ENCODE measurements at places on chromosomes 2 and 18.

- no peak for DNase-seq
Measured at GRCh38 chr2:128345436-128346165, 26.9 kb upstream of the HS6ST1 start.

DNA sequence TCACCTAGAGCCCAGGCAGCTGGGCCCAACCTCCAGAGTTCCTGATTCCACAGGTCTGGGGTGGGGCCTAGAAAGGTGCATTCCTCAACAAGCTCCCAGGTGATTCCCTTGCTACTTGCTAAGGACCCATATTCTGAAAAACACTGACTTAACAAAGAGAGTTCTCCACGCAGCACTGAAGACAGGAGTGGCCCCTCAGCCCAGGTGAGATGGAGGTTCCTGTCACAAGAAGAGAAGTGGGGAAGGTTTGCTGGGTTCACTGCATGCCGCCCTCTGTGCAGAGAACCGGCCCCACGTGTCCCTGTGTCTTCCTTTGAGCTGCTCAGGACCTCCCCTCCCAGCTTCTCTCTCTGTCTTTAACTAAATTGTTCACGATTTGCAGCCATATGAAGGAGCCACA, 201.4 kb upstream of the DDX18 start:
- no peak for DNase-seq

GRCh38 chr2:230757476-230757875, 44.8 kb downstream of the CAB39 start:
- DNase-seq, result peak; percentile 90

DNA sequence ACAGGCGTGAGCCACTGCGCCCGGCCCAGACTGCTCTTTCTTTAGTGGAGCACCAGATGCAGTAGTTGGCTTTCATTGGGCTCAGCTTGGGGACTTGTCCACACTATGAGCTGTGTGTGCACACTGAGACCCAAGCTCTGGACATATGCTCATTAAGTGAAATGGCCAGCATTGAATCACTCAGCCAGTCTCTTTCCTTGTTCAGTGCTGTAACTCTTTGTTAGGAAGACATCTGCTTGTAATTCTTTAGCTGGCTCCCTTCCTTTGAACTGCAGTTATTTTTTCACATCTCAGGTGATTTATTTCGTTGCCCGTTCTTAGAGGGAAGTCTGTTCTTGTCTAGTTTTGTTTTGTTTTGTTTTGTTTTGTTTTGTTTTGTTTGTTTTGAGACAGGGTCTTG, 70.5 kb downstream of the CAB39 start:
- DNase-seq, result no peak

GRCh38 chr2:86001326-86001725, 104.4 kb downstream of the POLR1A start:
- DNase-seq, result no peak

- DNase-seq, result no peak
Measured at GRCh38 chr2:70870790-70871189, 35.2 kb upstream of the CD207 start.

DNA sequence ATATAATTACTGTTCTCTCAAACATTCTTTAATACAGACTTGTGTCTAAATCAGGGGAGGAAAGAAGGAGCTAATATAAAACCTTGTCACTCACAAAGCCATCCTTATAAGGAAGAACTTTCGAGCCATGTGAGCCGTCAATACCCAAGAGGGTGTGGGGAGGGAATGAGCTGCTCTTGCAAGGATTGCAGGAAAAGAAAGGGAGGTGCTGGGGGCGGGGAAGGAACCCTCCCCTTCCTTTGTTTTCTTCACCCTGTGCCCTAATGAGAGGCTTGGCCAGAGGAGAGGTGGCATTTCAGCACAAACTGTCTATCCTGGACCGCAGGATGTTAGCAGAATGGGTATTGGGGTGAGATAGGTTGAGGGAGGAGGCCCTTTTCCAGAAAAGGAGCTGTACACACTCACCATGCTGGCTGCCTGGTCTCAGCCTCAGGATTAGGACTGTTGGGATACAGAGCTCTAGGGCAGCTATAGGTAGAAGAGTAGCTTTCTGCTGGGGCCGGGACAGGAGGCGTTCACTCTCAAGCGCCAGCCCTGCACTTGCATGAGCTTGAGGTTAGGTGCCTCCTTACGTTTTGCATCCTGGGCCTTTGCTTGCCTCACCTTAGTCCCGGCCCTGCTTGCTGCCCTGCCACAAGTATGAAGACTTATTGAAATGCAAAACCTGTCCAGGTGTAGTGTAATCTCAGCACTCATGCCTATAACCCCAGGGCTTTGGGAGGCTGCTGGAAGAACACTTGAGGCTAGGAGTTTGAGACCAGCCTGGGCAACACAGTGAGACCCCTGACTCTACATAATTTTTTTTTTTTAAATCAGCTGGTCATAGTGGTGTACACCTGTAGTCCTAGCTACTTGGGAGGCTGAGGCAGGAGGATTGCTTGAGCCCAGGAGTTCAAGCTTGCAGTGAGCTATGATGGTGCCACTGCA, 190.5 kb downstream of the LOXHD1 start:
- peak; percentile 46 for DNase-seq

DNA sequence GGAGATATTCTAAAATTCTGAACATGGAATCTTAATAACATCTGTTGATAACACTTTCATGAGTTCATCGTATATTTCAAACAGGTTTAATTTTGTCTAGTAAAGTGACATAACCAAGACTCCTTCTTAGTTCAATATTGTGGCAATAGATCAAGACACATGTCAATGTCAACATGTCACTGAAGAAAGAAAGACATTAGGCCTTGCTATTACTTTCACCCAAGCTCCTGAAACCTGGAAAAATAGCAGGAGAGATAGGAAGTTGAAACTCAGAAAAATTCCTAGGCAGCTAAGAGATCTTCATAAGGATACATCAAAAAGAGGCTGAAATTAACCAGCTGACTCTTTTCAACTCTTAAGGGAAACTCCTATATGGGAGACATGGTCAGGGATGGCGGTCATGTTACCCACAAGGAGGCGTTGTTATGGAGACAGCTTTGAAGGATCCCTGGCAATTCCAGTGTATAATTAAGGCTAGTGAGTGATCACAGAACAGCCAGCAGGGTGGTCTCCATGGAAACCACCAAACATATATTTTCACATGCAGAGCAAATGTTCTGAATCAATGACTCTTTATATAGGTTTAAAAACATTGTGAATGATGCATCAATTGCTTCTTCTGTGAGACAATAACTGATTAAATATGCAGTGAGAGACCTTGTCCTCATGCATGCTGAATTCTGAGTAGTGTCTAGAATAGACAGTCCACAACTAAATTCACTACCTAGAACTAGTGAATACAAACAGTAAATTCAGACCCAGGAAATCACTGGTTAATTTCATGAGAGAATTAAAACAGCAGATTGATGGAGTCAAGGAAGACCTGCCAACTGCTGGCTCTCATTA, 115.3 kb upstream of the RIOK3 start:
- peak; percentile 68 for DNase-seq

- peak; percentile 71 for DNase-seq
Measured at GRCh38 chr2:33395655-33396249, 80.7 kb upstream of the RASGRP3 start.

GRCh38 chr2:121279476-121280220, 5.4 kb downstream of the TFCP2L1 start:
- no peak for DNase-seq

DNA sequence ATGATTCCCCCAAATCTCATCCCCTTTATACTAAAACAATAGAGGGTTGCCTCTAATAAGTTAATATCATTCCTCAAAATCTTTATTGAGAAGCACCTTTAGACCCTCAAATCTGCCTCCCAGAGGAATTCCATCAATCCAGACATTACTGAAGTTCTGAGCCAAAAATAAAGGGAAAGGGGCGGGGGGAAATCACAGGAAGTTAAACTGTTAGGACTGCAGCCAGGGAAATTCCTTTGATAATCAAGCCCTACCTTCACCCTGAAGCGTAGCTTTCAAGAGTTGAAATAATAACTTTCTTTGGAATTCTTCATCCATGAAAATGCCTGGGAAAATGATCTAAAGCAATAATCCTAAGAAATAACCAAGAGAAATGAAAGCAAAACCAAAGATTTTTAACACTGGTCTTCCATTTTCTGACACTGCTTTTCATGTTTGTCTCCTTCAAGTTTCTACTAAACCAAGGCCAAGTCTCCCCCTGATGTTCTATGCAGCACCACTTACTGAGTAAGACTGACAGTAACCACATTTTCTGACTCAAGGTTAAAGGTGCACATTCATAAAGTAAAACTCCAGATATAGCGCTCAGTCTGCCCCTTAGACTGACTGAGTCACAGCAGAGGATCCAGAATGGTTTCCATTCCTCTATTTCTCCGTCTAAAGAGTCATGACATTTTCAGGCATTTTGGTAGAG, 78.2 kb downstream of the TCF4 start:
- DNase-seq, result peak; percentile 85

- DNase-seq, result no peak
Measured at GRCh38 chr18:9418047-9418690, 57.1 kb upstream of the RALBP1 start.

DNA sequence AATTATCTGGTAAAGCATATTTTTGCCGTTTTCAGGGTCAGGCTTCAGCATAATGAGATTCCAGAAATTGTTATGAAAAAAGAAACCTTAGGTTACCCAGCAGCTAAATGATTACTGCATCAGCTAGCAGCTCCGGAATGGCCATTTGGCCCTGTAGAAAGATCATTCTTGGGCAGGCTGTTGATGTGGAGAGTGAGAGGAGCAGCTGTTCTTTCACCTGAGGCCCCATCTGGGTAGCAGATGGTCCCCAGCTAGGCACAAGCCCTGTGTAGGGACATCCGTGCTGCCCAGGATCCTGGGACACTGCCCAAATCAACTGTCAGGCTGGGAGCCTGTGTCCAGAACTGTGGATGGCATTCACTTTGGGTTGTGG, 61.8 kb downstream of the NEDD4L start:
- DNase-seq, result no peak

GRCh38 chr2:84126084-84126483, 333.0 kb downstream of the SUCLG1 start:
- no peak for DNase-seq

DNA sequence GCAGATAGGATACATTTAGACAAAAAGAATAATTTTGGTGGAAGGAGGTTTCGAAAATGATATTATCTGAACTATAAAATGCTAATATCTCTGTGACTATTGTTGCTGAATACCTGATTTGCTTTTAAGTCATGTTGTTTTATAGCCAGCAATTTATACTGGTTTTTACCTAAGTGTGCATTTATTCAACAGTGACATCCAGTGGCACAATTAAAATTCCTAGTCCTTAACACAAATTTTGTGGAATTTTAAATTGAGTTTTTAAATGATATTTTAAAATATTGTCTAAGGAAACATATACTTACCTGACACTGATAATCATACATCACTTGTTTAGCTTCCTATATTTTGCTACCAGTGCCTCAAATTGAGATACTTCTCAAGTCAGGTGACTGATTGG, 144.8 kb downstream of the ARHGAP28 start:
- no peak for DNase-seq

DNA sequence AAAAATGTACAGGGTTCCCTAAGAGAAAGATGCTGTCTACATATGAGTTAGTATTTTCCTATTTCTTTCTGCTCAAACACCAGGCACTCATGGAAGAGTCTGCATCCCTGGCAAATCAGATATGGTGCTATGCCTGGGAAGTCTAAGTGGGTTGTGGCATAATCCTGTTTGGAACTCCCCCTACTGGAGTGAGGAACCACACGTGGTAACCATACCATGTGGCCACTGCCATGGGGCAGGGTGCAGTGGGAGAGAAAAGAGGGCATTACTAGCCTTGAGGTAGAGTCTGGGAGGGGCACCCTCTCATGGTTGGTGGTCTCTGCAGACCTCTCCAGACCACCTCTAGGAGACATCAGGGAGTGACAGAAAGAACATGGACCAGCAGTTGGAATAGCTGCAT, 257.9 kb upstream of the ATP5MC3 start:
- DNase-seq, result no peak

- peak; percentile 19 for DNase-seq
Measured at GRCh38 chr2:164964700-164965099, 9.4 kb upstream of the SLC38A11 start.

DNA sequence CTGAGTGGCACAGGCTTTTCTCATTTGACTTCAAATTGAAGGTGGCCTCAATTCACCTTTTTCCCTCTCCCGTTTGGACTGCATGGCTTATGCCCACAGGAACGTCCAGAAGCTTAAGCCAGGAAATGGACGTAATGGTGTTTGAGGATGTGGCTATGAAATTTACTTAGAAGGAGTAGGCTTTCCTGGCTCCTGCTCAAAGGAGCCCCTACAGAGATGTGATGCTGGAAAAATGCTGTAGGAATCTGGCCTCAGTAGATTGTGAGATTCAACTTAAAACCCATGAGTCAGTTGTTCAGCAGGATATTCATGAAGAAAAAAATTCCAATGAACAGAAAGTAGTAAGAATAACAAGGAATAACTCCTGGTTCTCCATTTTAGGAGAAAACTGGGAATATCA, 129.0 kb downstream of the ICOS start:
- DNase-seq, result peak; percentile 50

DNA sequence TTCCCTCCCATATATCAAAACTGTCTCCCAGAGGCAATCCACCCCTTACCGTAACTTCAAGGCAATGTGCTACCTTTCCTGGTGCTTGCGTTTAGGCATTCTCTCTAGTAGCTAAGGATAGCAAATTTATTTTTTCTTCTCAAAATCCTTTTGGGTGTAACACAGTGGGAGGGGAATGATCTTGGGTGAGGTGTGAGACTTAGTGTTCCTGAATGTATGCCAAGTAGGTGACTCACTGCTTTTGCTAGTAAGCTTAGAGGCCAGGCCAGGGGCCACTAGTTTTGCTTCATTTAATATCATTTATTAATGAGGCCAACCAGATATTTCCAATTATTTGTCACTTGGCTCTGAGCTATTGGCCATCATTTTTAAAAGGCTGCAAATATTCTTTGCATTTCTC, 135.5 kb downstream of the NAPG start:
- peak; percentile 49 for DNase-seq

DNA sequence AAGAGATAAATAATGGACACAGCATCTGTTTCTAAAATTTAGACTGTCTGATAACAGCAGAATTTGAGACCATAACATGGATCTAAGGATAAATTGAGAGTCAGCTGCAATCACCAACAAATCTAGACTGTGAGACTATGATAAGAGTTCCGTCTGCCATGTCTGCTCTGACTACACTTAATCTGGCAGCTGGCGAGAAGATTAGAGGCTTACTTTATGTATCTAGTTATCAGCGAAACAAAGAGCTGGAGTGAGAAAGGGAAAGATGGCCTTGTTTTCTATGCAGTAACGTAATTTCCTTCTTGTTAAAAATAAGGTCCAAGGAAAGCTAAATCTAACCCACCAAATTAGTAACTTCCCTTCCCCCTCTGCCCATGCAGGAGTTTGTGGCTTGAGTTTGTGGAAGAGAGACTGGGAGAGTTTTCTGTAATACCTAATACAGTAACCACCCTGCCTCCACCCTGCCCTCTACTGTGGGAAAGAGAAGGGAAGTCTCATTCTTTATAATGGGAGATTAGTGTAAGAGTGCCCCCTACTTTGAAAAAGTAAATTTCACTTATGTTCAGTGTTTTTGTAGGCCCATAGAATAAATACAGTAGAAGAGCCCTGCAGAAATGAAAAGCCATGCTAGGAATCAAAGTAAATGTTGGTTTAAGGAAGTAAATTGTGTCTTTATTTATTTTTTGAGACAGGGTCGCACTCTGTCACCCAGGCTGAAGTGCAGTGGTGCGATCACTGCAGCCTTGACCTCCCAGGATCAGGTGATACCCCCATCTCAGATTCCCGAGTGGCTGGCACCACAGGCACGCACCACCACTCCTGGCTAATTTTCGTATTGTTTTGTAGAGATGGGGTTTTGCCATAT, 27.5 kb downstream of the EML4 start:
- peak; percentile 66 for DNase-seq

- DNase-seq, result no peak
Measured at GRCh38 chr18:75207310-75208154, 1.4 kb downstream of the PTGR3 start.

- no peak for DNase-seq
Measured at GRCh38 chr2:28642796-28643195, 108.8 kb upstream of the PPP1CB start.

GRCh38 chr18:53605198-53605597, 619.3 kb downstream of the MBD2 start:
- DNase-seq, result no peak

Measured in fibroblast of skin of back (primary cell).